D721Med (cell line): ENCODE measurements at places on chromosomes 4 and X.

- DNase-seq, result no peak
These were observed 47.3 kb downstream of the SLAIN2 start for GRCh38 chr4:48388525-48389154.

DNA sequence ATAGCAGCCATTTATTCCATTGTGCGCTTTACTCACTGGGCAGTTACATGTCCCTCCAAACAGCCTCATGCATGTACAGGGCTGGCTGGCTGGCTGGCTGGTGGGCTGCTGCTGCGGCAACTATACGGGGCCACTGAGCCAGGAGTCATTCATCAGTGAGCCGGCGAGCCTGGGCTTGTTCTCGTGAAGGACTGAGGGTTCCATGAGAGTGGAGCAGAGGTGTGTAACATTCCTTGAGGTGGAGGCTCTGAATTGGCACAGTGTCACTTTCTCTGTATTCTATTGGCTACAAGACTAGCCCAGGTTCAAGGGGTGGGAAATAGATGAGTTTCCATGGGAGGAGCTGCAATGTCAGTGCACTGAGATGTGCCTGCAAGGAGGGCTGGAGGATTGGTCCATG, 89.1 kb downstream of the ARHGAP10 start:
- DNase-seq, result no peak

GRCh38 chr4:128907981-128908380, 98.5 kb downstream of the JADE1 start:
- DNase-seq, result no peak

DNA sequence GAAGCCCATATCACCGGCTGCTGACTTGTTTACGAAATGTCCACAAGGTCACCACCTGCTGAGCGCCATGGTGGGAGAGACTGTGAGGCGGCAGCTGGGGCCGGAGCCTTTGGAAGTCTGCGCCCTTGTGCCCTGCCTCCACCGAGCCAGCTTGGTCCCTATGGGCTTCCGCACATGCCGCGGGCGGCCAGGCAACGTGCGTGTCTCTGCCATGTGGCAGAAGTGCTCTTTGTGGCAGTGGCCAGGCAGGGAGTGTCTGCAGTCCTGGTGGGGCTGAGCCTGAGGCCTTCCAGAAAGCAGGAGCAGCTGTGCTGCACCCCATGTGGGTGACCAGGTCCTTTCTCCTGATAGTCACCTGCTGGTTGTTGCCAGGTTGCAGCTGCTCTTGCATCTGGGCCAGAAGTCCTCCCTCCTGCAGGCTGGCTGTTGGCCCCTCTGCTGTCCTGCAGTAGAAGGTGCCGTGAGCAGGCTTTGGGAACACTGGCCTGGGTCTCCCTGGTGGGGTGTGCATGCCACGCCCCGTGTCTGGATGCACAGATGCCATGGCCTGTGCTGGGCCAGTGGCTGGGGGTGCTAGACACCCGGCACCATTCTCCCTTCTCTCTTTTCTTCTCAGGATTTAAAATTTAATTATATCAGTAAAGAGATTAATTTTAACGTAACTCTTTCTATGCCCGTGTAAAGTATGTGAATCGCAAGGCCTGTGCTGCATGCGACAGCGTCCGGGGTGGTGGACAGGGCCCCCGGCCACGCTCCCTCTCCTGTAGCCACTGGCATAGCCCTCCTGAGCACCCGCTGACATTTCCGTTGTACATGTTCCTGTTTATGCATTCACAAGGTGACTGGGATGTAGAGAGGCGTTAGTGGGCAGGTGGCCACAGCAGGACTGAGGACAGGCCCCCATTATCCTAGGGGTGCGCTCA, 8.7 kb upstream of the MSANTD1 start:
- DNase-seq, result no peak

DNA sequence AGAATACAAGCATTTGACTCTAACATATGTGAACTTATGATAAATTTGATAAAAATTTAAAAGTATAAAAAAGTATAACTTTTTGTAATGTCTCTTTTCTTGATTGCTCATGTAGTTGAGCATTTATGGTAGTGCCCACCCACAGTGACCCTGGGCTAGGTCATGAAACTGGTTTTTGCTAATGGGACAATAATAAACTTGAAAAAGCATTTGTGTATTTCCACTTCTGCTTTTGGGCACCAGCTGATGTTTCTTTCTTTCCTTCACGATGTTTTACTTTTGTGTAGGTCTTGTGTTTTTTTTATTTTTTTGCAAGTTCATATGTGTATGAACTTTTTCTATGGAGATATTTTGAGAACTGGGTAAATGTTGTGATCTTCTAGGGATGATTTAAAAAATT, 313.1 kb downstream of the CBLL2 start:
- no peak for DNase-seq

GRCh38 chrX:116413273-116413672, 23.1 kb upstream of the SLC6A14 start:
- no peak for DNase-seq

DNA sequence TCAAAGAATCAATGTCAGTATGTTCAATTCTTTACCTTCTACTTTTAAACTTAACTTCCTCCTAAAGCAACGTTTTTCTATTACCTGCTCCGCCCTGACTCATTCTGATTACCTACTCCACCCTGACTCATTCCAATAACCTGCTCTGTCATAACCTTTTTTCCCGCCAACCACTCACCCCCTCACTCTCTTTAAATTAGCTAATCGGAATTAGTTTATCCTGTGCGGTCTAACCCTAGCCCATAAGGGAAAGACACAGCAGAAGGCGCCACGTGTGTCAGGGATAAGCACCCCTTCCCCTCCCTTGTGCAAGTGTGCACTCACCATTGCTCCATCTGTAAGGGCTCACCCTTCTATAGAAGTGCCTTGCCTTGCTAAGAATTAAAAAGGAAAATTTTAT, 64.4 kb downstream of the EIF4E start:
- DNase-seq, result no peak

DNA sequence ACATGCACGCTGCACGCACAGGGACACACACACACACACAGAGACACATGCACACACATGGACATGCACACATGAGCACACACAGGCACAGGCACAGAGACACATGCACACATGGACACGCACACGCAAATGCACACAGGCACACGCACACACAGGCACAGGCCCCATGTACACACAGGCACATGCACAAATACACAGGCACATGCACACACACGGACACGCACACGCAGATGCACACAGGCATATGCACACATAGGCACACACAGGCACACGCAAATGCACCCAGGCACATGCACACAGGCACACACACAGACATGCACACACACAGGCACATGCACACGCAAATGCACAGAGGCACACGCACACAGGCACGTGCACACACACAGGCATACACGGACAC, 30.3 kb upstream of the HTRA3 start:
- DNase-seq, result no peak

DNA sequence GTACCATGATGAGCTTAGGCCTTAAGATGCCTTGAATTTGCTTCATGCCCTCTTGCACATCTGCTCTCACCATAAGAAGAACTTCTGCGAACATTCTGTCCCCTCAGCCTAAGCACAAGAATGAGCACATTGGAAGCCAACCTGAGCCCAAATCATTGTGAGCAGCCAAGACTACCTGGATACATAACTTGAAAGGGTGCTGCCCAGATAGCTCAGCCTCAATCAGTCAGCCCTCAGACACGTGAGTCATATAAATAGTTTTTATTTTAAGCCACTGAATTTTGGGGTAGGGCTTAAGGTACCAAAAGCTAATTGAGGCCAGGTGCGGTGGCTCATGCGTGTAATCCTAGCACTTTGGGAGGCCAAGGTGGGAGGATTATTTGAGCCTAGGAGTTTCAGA, 27.5 kb upstream of the BBS12 start:
- no peak for DNase-seq

GRCh38 chr4:74161666-74162450, 3.9 kb downstream of the MTHFD2L start:
- no peak for DNase-seq

DNA sequence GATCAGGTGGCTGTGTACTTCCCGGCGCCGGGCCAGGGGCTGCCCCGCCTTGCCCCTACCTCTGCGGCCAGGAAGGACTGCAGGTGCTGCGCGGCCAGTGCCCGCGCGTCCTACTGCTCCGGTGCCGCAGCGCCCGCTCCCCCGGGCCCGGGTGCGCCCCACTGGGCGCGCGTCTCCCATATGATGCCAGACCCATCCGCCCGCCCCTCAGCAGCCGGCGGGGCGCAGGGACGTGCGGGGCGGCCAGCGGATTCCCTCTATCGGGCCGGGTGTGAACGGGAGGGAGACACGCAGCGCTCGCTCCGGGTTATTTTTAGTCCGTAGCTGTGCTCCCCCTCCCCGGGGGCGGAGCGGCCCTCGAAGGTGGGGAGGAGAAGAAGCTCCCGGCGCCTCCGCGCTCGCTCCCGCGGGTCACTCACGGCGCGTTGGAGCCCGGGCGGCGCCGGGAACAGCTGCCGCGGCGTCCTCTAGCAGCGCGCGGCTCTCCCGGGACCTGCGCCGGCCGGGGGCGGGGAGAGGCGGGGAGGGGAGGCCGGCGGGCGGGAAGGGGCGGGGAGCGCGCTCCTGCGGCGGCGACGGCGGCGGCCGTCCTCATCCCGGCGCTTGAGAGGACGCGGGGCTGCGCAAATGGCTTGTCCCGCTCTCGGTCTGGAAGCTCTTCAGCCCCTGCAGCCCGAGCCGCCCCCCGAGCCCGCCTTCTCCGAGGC, 103.6 kb downstream of the UCHL1 start:
- DNase-seq, result peak; percentile 65

DNA sequence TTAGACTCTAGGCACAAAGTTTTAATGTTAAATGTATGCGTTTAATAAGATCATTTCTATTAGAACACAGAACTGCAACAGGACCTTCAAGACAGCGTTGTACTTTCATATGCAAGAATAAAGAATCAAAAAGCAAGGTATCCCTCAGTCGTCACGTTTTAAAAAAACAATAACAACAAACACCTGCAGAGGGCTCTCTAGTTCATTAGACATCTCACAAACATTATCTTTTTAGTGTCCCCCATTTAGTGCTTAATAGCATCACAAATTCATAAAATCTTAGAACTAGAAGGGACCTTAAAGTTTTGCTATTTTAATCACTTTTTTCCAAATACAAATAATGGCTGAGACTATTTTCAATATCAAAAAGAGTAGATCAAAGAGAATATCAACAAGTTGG, 236.6 kb downstream of the DCHS2 start:
- no peak for DNase-seq

- DNase-seq, result no peak
These were observed 6.1 kb downstream of the GPR82 start for GRCh38 chrX:41730081-41730480.

GRCh38 chr4:94758141-94758699, 465 bp downstream of the BMPR1B start:
- no peak for DNase-seq

DNA sequence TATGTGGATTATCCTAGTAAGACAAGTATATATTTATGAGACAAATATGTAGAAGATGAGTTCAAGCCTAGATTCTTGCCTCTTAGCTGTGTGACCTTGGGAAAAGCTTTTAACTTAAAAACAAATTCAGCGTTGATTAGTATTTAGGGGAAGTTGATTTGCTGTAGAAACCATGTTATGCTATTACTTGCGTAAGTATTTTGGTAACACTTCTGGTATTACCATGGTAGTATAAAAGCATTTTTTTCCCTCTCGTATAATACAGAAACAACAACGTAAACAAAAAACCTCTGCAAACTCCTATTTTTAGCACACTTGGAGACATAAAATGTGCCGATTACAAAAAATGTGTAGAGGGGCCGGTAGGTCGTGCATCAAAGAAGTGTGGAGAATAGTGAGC, 33.2 kb downstream of the STAG2 start:
- no peak for DNase-seq

GRCh38 chr4:125421547-125421946, 106.8 kb downstream of the FAT4 start:
- no peak for DNase-seq

DNA sequence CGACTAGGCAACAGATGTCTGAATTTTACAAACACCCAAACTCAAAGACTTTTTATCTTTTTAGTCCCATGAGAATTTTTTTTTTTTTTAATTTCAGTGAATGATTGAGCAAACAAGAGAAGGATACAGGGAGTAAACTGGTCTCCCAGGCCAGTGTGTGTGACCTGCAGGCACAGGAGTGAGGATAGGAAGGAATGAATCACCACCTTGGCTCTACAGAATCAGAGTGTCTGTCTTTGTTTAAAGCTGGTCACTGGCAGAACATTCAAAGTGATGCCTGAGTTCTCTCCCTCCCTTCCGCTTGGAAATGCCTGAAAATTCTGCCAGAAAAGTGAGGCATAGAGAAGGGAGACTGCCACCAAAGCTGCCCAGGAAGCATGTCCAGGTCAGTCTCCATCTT, 69.5 kb downstream of the PARM1 start:
- DNase-seq, result no peak

GRCh38 chr4:33739884-33740632, 2504.3 kb downstream of the ARAP2 start:
- no peak for DNase-seq

GRCh38 chrX:63561425-63561824, 210.3 kb upstream of the SPIN4 start:
- no peak for DNase-seq

DNA sequence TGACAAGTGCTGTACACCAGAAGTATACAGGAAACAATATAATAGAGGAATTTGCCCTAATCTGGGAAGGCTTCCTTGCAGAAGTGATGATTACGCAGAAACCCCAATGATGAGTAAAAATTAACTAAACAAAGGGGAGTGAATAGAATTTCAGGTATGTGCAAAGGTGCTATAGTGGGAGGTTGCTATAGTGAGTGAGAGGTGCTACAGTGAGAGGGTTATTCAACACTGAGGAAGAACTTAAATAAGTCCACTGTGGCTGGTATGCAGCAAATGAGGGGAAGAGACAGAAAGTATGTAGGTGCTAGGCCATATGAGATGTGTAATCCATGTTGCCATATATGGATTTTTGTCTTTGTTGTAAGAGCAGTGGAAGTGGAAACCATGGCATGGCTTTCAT, 69.5 kb downstream of the TRIM2 start:
- no peak for DNase-seq

GRCh38 chr4:182263562-182263961, 20.4 kb downstream of the TENM3 start:
- no peak for DNase-seq

GRCh38 chr4:26459756-26460530, 30.3 kb downstream of the CCKAR start:
- no peak for DNase-seq

GRCh38 chr4:16530688-16531635, 304.7 kb upstream of the TAPT1 start:
- no peak for DNase-seq

DNA sequence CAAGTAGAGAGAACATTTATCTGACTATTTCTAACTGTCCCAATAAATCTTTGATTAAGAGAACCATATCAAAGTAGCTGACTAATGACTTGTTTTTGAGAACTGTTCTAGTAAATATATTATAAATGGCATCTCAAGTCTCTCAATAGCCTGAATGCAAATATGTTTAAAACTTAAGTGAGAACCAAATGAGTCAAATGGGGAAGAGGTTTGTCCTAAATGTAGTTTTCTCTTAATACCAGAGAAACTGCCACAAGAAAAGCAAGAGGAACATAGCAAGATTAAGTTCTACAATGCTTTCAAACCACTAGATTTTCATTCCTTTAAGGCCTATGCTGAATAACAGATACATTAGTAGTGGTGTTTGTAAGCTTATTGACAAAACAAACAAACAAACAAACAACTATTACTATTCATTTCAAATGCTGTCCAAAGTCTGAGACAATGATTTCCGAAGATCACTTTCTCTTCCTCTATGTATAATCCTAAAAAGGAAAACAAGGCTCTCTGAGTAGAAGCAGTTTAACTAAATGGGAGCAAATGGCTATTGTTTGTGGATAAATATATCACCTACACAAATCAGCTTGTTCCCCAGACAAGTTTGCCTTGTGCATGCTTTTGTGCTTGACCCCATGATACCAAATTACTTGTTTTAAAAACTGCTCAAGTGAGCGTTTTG, 408.4 kb upstream of the EMCN start:
- no peak for DNase-seq
